Hematopoietic multipotent progenitor cell treated with erythropoietin and hydrocortisone succinate and interleukin-3 and kit ligand, for 8 days (in vitro differentiated cells): ENCODE measurements at places on chromosomes 13 and 19.

GRCh38 chr13:42373048-42373812 lies 101.3 kb downstream of the AKAP11 start:
- no peak for DNase-seq

GRCh38 chr13:110000534-110001345 lies 214.4 kb upstream of the IRS2 start:
- no peak for DNase-seq

DNA sequence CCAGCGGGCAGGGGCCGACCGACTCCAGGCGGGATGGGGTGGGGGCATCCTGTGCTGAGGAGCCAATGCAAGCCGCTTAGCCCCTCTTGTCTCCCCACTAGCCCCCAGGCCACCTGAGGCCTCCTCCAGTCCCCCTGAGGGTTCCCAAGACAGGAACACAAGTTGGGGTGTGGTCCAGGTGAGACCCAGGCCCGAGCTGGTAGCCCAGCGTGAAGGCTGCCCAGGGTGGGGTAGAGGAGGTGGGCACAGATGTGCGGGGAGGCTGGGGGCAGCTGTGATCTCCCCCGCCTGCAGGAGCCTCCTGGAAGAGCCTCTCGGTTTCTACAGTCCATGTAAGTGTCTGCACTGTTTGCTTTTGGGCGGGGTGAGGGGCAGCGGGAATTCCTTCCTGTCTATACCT lies 10.4 kb downstream of the TLE6 start:
- DNase-seq, result no peak

DNA sequence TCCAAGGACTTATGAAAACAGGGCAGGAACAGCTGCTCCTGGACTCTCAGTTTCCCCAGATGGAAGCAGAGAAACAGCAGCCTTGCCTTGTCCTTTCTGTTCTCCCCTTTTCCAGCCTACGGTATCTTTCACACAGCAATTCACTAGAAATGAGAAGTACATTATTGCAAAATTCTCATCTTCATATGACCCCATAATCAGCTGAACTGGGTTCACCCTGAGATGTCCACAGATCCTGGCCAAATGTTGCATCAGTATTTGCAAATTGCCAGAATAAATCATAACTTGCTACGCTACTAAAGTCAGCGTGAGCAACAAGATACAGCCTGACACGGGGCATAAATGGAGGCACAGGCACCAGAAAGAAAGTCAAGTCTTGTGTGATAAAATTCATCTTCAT lies 16.1 kb downstream of the VSTM1 start:
- no peak for DNase-seq

DNA sequence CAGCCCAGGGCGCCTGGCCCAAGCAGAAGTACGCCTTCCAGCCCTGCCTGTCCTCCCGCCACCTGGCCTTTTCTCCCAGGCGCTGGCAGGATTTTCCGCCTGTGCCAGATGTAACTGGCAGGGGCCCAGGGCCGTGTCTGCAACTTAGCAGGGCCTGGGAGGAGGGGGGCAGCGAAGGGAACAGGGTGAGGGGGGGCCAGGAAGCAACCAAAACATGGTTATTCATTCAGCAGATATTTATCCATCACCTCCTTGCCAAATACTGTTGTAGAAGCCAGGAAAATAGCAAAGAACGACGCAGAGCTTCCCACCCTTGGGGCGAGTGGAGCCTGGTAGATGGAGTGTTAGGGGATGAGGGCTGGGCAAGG lies 5.6 kb downstream of the TLE6 start:
- DNase-seq, result no peak

DNA sequence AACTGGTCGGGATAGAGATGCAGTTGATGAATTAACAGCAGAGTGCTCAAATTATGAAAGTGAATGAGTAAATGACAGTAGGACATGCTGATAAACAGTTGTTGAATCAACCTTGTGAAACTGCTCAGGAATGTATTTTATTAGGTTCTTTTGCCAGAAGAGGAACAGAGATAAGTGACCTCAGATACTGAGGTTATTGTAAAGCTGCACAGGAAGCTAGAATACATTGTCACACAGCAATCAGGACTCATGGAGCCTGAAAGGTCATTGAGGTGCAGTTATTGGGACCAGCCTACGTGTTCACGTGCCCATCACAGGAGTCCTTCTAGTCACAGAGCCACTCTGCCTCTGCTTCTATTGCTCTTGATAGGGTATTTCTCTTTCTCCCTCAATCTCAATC lies 47.5 kb upstream of the MED4 start:
- no peak for DNase-seq
